ENCODE measurements at places on chromosomes 2 and 18. TPM values are rescaled to one million over a fixed set of nuclear protein-coding genes. Genes with fewer than 3 reads are reported as not detected.

- DNase-seq, result no peak
Observed at GRCh38 chr2:60847854-60848253, 33.5 kb upstream of the REL start.

DNA sequence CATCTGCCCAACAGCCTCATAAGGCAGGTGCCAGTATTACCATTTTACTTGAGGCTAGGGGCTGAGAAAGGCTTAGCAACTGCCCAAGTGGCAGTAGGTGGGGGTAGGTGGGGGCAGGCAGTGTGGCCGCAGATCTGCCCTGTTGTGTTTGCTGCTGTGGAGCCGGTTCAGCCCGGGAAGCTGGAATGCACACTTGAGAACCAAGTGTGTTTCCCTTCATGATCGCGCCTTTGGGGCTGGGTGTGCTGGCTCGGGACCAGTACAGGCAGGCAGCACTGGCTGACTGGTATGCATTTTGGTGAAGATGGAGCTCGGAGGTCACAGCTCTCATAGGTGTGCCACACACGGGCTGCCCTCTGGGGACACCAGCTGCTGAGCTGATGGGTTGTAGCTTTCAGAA is 85.1 kb downstream of the CABLES1 start:
- no peak for DNase-seq

The EML6 gene
- 28.1 TPM for polyA plus RNA-seq

The C2orf66 gene
- not detected for polyA plus RNA-seq

The CFC1 gene
- polyA plus RNA-seq, result not detected

All from muscle of arm (tissue), 14 donors.